ENCODE measurements at places on chromosomes 1 and 21. TPM values are rescaled to one million over a fixed set of nuclear protein-coding genes. Genes with fewer than 3 reads are reported as not detected.

Gene HHAT
- total RNA-seq: 1.6 TPM

Gene ITLN1
- total RNA-seq: not detected

Gene FCRL2
- total RNA-seq: not detected

Gene RNU11
- total RNA-seq: not detected

Gene SLC6A17
- total RNA-seq: under 0.01 TPM

Gene CYP2J2
- total RNA-seq: 0.42 TPM

Gene TSPEAR
- total RNA-seq: not detected

Gene NPPA
- total RNA-seq: not detected

Gene NME7
- 20.3 TPM for total RNA-seq

Gene KLHDC9
- total RNA-seq: 0.60 TPM

Gene DCST2
- not detected for total RNA-seq

Gene HLX
- total RNA-seq: 16.3 TPM

Gene AXDND1
- not detected for total RNA-seq

Gene UBE2U
- total RNA-seq: not detected

Gene FCGR3A
- total RNA-seq: not detected

Gene LMX1A
- total RNA-seq: not detected

Gene CASQ2
- total RNA-seq: not detected

Gene CATSPERE
- 0.46 TPM for total RNA-seq

Gene PMF1
- 54.3 TPM for total RNA-seq

Gene S100A16
- total RNA-seq: 689 TPM

Gene TMPRSS2
- not detected for total RNA-seq

Gene NEGR1
- 12.4 TPM for total RNA-seq

Gene MTMR11
- 3.6 TPM for total RNA-seq

Gene CCDC24
- total RNA-seq: 2.1 TPM

Gene CRNN
- not detected for total RNA-seq

Gene KPRP
- total RNA-seq: not detected

Gene WNT3A
- not detected for total RNA-seq

Gene KDF1
- total RNA-seq: not detected

Gene ABCA4
- 2.4 TPM for total RNA-seq

Gene NPR1
- 18.5 TPM for total RNA-seq

Gene OVAAL
- total RNA-seq: not detected

Gene CDK18
- total RNA-seq: not detected

Gene EDARADD
- total RNA-seq: not detected

Gene MRPL9
- 141 TPM for total RNA-seq

Gene TUFT1
- 6.1 TPM for total RNA-seq

Gene RHD
- not detected for total RNA-seq

Gene BACE2
- 132 TPM for total RNA-seq

Gene SRSF11
- 110 TPM for total RNA-seq

Gene CD247
- total RNA-seq: 0.88 TPM
